ENCODE measurements at places on chromosomes 16 and 17. TPM values are rescaled to one million over a fixed set of nuclear protein-coding genes. Genes with fewer than 3 reads are reported as not detected.

PPP1R1B gene
- total RNA-seq: not detected

CSH1 gene
- 11.7 TPM for total RNA-seq

CKLF gene
- total RNA-seq: 48.2 TPM

SGSM2 gene
- total RNA-seq: 107 TPM

MATCAP1 gene
- 19.6 TPM for total RNA-seq

SLC9A5 gene
- 1.3 TPM for total RNA-seq

AOC3 gene
- 0.49 TPM for total RNA-seq

NPIPB13 gene
- 30.5 TPM for total RNA-seq

GCGR gene
- not detected for total RNA-seq

TMEM88 gene
- total RNA-seq: 31.5 TPM

SPATA22 gene
- not detected for total RNA-seq

NME2 gene
- total RNA-seq: 167 TPM

MMP25 gene
- 1.6 TPM for total RNA-seq

IL17C gene
- 1.2 TPM for total RNA-seq

HSD17B2 gene
- not detected for total RNA-seq

CDH8 gene
- total RNA-seq: not detected

TNFRSF13B gene
- total RNA-seq: 3.1 TPM

TMEM235 gene
- total RNA-seq: not detected

PERCC1 gene
- total RNA-seq: not detected

SPN gene
- 149 TPM for total RNA-seq

ACAP1 gene
- 723 TPM for total RNA-seq

TEKT5 gene
- total RNA-seq: not detected

CCDC144A gene
- 21.8 TPM for total RNA-seq

HIGD1B gene
- total RNA-seq: not detected

ITGA2B gene
- 19.5 TPM for total RNA-seq

KRTAP4-4 gene
- total RNA-seq: not detected

C17orf58 gene
- total RNA-seq: 1.2 TPM

ANKS4B gene
- not detected for total RNA-seq

HOXB6 gene
- not detected for total RNA-seq

KLHL10 gene
- not detected for total RNA-seq

KRT14 gene
- not detected for total RNA-seq

C17orf78 gene
- total RNA-seq: not detected

TEKT3 gene
- total RNA-seq: 1.2 TPM

SECTM1 gene
- total RNA-seq: 0.52 TPM

BCKDK gene
- total RNA-seq: 8.2 TPM

PYDC1 gene
- not detected for total RNA-seq

HOXB1 gene
- not detected for total RNA-seq

SLC47A1 gene
- total RNA-seq: not detected

CNGB1 gene
- not detected for total RNA-seq

KRTAP9-8 gene
- not detected for total RNA-seq

AFMID gene
- 3.5 TPM for total RNA-seq

MIS12 gene
- total RNA-seq: 16.5 TPM

TBC1D26 gene
- 0.10 TPM for total RNA-seq

VAT1L gene
- total RNA-seq: not detected

ENDOV gene
- 13.1 TPM for total RNA-seq

SEC14L1 gene
- 143 TPM for total RNA-seq

PIK3R5 gene
- 275 TPM for total RNA-seq

HSF5 gene
- total RNA-seq: 3.0 TPM

CBFA2T3 gene
- 1.3 TPM for total RNA-seq

MRPL10 gene
- total RNA-seq: 40.8 TPM

MAPT gene
- 0.69 TPM for total RNA-seq

ZG16B gene
- not detected for total RNA-seq

TPSG1 gene
- not detected for total RNA-seq

CISD3 gene
- 8.7 TPM for total RNA-seq

C17orf50 gene
- total RNA-seq: not detected

GPS2 gene
- 129 TPM for total RNA-seq

FNDC8 gene
- not detected for total RNA-seq
